Motor neuron (in vitro differentiated cells): ENCODE measurements at places on chromosomes 2 and 18.

- no peak for ATAC-seq
Observed at GRCh38 chr2:14348247-14348646, 284.3 kb upstream of the LRATD1 start.

DNA sequence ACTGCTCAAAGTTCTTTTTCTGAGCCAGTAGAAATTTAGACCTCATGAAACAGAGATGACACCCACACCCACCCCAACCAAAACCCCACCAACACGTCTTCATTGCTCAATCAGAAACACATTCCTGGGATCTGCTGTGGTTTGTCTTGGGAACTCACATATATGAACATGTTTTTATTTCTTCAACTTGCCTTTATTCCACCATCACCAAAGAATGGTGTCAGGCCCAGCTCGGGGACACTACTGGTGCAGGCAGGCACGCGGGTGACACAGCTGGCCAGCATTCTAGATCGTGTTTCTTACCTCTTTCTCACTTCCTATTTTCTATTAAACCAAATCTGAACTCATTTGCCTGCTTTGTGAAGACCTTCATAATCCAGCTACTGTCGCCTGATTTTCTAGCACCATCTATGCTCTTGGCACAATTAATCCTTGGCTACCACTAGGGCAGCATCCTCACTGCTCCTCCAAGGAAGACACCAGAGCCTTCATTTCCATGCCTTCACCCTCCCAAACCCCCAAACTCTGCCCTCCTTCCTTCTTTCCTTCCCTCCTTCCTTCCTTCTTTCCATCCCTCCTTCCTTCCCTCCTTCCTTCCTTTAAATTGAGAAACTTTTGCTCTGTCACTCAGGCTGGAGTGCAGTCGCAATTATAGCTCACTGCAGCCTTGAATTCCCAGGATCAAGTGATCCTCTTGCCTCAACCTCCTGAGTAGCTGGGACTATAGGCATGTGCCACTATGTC is 157.1 kb downstream of the BCL2 start:
- no peak for ATAC-seq

DNA sequence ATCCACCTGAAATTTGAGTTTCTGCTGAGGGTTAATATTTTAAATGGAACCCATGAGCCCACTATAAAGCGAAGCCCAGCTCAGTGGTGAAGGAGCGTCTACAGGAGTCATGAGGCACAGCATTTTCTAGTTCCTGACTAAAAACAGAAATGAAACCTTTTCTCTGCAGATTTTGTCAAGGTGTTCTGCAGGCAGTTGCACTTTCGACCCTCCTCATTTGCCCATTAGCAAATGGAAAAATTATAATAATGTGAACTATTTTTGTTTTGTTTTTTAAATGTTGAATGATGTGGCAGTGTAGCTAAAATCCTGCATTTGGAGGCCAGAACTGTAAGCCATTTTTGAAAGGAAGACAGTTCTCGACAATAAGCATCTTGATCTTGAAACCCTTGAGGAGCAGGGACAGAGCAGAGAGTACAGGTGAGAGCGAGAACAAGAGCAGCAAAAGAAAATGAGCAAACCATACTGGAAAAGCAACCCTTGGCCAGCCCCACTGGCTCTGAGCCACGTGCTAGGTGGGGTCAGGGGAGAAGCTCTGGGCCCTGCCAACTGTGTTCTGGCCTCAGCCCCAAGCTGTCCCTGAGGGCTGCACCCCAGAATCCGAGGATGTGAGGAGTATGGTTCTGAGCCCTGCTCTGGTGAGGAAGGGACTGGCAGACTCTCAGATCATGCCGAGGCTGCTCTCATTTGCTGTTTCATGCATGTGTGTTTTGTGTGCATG is 26.4 kb upstream of the COPS8 start:
- ATAC-seq, result no peak

GRCh38 chr2:238023608-238024007 is 37.2 kb upstream of the SCLY start:
- ATAC-seq, result no peak

DNA sequence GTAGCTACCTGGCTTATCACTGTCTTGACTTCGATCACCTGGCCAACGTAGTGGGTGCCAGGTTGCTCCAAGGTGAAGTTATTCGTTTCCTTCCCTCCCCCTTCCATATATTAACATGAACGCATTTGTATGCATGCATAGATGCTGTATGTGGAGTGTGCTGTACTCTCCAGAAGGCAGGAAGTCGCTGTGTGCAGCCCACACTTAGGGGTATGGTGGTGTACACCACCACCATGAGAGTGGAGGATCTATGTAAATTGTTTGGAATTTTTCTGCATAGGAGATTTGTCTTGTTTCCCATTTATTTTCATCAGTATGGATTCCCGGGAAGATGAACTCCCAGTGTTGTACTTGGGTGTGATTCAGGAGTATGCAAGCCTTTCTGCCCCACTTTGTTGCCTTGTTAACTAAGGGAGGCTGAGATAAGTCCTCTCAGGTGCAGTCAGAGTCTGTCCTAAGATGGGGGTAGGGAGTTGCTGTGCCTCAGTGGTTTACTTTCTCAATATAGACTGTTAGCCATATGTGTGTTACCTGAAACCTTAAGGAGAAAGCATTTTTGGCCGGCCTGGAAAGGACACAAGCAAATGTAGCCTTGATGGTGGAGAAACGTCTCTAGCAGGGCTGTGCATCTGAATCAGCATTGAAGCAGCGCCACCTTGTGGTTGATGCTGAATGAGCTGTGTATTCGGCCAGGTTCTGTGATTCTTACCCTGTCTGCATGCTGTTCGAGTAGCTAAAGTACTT is 149.8 kb downstream of the TANC1 start:
- peak; percentile 99 for ATAC-seq

DNA sequence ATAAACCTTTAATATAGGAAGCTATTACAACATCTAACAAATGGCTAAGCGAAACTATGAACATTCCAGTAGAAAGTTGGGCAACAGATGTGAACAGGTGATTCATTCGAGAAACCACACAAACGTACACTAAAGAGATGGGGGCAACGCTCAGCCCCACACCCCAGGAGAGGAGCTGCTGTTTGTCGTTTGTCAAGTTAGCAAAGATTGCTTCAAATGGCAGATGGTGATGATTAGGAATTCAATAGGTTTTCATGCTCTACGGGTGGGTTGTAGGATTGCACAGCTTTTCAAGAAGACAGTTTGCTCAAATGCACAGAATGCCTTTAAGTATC is 154.7 kb upstream of the HDAC4 start:
- no peak for ATAC-seq

DNA sequence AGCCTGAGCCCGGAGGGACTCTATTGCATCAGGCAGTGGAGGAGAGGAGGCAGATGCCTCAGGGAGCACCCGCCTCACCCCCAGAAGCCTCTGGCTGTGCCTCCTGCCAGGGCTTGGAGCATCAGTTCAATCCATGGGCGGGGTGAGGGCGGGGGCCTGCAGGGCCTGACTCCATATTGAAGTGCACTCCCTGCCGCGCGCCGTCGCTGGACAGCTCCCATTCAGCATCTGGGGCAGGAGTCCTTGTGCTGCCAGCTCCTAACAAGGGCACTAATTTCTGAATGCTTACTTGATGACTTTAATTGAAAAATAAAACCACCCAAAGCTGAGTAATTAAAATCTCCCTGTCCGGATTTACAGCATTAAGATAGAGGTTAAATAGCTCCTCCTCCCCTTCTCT is 23.8 kb downstream of the C1QL2 start:
- no peak for ATAC-seq

- ATAC-seq, result no peak
Observed at GRCh38 chr2:123101434-123101833, 923.7 kb upstream of the CNTNAP5 start.

GRCh38 chr18:9951022-9951859 is 37.4 kb downstream of the VAPA start:
- ATAC-seq, result peak; percentile 63

GRCh38 chr18:32383050-32383819 is 87.4 kb downstream of the GAREM1 start:
- ATAC-seq, result no peak

GRCh38 chr2:172153757-172154156 is 51.1 kb upstream of the DLX2 start:
- ATAC-seq, result no peak
